Stimulated activated CD8-positive, alpha-beta memory T cell treated with anti-CD3 and anti-CD28 coated beads, Interleukin-4, amount 100 ng/mL, for 24 hours (primary cell): ENCODE measurements at places on chromosomes 16 and 17.

GRCh38 chr17:82097184-82097918 lies 685 bp downstream of the FASN start:
- no peak for DNase-seq

DNA sequence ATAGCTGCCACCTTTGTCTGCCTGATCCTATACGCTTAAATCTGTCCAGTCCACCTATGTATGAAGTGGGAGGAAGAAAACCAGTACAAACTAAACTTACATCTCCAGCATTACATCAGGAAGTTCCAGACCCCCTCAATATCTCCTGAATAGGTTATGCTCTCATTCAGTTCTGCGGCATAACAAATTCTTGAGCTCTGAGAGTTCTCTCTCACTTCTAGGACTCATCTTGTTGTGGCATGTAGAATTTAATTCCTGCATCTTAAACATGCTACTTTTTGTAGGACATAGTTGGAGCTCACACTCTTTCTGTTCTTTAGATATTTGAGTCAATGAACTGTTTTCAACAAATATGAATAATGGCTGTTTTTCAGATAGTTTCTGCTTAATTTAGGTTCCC lies 662.5 kb downstream of the CDH11 start:
- no peak for DNase-seq

DNA sequence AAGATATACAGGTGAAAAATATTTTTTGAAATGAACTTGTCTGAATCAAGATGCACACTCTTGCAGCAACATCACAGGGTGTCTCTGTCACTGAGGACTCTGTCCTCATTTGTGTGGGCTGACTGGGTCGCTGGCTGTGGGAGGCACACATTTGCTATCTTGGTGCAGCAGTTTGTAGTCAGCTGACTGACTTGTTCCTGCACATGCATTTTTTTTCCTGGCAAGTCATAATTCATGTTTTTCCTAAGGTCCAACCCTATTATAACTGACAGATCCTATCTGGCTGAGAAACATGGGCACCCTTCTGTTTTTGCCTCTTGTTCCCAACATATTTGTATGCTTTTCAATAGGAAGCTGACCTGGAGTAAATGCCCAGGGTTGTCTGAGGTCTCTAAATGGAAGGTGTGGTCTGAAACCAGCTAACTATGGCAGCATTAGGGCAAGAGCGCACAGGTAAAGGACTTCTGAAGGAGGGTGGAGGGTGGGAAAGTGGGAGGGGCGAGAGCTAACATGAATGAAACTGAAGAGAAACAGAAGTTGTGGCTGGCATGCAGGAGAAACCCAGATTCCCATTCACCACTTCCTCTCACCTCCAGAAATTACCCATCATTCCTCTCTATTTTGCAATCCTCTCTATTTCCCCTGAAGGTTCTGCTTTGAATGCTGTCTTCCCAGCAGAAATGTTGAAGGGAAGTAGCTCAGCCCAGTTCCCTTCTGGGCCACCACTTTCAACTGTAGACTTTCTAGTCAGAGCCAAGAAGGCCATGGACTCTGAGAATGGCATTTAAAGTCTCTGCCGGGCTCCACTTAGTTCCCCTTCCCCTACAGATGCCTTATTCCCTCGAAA lies 166.1 kb downstream of the PRKCA start:
- DNase-seq = no peak

DNA sequence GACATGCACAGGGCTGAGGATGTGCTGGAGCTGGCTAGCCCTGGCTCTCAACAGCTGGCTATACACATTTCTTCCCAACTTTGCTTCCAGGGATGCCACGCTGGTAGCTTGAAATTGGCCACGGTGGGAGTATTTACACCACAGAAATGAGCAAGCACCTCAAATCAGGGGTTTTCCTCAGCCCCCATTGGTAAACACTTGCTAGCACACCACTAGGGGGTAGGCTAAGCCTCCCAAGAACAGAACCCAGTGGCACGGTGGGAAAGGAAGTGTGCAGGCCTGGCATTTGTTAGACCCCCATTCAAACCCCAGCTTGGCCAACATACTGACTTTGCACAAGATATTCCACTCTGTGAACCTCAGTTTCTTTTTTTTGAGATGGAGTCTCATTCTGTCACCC lies 12.9 kb downstream of the DRC3 start:
- DNase-seq = no peak

- peak; percentile 34 for DNase-seq
Measured at GRCh38 chr17:29176558-29177351, 3.4 kb downstream of the MYO18A start.

GRCh38 chr16:50718061-50718760 lies 23.7 kb upstream of the CYLD start:
- DNase-seq = no peak

DNA sequence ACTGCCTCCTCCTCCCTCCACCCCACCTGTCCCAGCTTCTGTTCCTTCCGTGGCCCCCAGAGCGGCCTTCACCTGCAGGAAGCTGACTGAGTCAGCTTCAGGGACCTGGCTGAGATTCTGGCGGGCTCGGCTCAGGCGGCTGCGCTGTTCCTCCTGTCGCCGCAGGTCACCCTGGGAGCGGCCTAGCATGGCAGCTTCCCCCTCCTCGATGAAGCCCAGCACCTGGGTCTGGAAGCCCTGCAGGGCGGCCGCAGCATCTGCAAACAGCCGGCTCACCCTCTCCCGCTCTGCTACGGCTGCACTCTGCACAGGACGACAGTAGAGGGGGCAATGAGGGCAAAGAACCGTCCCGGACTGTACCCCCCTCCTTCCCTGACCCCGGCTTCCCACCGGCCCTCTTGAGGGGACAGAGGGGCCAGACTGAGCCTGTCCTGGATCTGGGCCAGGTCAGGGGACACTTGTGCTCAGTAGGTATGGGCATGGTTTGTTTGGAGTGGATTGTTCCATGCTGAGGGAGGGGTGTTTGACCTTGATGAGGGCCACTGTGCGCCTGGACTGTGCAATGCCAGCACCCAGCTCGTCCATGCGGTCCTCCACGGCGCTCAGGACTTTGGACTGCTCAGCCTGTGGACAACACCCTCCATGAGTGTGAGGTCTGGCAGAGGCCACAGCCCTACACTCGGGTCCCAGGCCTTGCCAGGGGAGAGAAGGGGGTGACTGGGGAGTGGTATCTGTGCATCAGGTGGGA lies 2.0 kb downstream of the TRIM47 start:
- DNase-seq = peak; percentile 47

GRCh38 chr16:27818246-27818645 lies 245.3 kb downstream of the GSG1L start:
- DNase-seq = no peak

DNA sequence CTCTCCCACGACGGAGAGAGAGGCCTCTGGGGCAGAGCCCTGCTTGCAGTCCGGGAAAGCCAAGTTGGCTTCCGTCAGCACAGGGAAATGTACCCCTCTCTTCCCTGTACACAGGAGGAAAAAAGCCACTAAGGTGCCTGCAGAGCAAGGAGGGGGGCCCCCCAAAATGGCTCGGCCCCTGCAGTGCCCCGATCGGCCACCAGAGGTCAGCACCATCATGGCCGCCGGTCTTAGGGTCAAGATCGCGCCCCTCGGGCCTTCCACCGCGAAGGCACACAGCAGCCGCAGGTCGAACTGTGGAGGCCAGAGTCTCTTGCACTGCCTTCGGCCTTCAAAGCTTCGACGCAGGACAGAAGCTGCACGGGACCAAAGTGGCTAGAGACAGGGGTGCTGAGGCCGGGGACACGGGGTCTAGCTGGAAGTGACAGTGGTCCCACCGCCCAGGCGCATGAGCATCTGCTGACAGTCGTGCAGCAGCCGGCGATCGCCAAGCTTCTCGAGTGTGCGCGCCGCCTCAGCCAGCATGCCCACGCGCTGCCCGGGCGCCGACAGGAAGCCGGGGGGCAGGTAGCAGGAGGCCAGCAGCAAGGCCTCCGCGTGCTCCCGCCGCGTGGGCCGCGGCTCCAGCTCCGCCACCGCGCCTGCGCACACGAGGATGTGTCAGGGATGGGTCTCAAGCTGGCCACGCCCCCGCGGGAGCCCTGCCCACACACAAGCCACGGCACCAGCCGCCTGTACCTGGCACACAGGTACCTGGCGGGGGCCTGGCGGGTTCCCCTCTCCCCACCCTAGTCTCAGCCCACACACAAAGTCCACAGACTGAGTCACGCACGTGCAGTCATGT lies 24.4 kb downstream of the SREBF1 start:
- peak; percentile 53 for DNase-seq

DNA sequence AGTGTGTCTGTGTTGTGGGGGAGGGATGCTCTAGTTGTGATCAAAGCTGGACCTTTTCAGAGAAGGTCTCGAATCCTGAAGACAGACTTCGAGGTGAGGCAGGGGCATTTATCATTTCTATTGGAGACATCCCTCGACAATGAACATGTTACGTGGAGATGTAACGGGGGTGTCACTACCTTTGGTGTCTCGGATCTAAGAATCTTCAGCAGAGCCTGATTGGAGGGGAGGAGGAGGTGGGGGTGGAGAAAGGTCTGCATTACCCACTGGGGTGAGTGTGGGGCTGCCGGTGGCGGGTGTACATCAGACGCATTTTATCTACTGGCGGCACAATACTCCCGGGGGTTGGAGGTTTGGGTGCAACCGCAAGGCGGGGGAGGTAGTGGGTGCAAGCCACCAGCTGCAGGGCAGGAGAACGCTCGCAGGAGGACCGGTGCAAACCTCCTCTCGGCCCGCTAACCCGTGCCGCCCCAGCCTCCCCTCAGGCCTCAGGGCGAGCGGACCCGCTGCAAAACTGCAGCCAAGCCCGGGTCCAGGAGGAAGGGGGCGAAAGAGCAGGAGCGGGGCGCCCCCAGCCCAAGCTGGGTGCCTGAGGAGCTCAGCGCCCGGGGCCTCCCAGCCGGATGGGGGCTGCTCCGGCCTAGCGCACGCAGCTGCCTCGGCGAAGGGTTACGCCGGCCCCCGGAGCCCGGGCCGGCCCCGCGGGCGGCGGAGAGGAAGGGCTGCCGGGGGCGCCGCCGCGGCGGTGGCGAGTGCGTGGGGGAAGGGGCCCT lies 735 bp downstream of the ZNF652 start:
- DNase-seq = peak; percentile 61

DNA sequence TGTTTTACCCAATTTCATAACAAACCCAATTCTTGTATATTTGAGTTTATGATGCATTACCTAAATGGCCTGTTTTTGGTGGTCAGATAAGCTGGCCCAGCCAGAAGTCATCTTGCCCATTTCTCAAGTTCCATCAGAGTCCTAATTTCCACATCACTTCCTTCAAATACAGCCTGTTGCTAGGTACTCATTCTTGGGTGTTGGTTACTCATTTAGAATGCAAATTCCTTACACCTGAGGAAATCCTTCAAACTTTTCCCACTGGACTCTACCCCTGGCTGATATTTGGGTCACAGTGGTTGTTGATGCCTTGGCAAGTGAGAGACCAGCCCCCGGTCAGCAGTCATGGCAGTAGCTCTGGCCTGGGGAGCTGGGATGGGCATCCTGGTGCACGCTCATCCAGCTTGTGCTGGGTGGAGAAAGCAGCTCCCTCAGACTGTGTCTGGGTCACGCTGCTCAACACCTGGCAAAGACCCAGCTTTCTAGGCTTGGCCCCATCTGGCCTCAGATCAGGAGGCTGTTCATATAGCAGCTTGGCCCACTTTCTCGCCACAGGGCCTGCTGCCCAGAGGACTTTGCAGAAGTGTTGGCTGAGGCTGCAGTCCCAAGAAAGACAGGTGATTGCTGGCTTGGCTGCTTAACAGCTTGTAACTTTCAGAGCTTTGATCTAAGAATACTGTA lies 25.8 kb downstream of the WSB1 start:
- DNase-seq = no peak

GRCh38 chr17:70820276-70820675 lies 650.9 kb downstream of the KCNJ2 start:
- DNase-seq = no peak

GRCh38 chr16:22927306-22927705 lies 113.3 kb downstream of the HS3ST2 start:
- DNase-seq = no peak

DNA sequence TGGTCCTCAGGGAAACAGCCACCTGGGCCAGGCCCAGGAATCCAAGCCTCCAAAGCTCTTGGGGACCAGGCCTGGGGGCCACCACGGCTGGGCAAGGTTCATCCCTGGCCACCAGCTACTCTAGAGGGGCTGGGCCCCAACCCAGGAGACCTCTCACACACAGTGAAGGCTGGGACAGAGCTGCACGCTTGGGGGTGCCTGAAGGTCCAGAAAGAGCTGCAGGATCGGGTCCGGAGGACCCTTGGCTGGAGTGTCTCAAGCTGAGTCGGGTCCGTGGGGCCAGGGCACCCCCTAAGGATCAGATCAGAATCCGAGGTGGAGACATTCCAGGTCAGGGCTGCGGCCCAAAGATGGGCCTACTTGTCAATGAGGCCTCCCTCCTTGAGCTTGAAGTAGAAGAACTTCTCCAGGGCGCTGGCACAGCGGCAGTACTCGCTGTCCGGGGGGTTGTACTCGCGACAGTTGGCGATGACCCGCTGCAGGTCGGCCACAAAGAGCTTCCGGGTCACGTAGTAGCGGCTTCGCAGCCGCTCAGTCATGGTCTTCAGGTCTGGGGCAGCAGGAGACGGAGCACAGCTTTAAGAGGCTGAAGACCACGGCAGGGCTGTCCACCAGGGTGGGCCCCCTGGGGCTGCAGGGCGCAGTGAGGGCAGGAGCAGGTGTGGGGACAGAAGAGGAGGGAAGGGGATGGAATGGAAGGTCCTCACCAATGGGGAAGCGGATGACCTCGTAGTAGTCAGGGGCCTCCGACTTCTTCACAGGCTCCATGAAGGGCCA lies 967 bp upstream of the DHX58 start:
- DNase-seq = no peak

DNA sequence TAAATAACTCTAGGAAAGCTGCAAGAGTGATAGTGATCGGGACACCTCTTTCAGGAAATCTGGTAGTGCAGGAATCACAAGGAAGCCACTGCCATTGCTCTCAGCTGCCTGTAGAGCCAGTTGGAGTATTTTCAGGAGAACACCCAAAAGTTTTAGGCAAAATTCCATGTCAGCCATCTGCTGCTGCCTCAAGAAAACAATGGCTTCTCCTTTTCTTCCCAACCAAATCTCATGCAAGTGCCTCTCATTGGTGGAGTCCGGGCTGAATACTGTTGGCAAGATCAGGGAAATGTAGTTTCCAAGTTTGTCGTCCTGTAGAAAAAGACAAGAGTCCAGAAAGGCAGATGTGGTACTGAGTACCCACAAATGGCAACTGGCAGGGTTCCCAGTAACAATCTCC lies 54.9 kb upstream of the TANC2 start:
- DNase-seq = no peak

GRCh38 chr17:70945386-70945785 lies 776.1 kb downstream of the KCNJ2 start:
- DNase-seq = no peak

DNA sequence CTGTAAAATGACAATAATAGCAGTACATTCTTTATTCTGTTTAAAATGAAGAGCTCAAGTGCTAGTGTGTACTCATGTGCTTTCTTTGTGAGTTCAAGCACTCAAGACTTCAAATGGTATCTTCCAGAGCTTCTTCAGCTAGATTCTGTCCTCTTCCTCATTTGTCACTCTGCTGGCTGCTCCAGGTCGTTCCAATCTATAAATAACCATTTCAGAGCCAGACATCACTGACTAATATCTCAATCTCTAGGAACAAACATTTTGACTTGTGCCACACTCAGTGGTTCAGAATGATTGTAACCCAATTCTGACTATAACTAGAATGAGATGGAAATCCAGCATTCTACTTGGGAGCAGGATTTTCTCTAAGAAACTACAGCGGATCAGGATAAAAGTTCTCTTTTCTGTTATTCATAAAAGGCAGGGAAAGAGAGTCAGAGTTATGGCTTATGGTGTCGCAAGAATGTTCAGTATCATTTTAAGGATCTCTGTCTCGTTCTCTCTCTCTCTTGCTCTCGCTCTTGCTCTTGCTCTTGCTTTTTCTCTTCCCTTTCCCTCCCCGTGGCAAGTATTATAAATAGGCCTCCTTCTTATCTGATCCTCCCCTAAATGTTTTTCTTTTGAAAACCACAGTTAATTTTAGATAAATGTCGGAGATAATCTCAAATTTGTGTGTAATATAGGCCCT lies 116.3 kb upstream of the MAF start:
- DNase-seq = no peak
